ENCODE measurements at places on chromosomes 13 and 19.

GRCh38 chr13:34700155-34700554 lies 241.9 kb upstream of the NBEA start:
- DNase-seq = no peak

DNA sequence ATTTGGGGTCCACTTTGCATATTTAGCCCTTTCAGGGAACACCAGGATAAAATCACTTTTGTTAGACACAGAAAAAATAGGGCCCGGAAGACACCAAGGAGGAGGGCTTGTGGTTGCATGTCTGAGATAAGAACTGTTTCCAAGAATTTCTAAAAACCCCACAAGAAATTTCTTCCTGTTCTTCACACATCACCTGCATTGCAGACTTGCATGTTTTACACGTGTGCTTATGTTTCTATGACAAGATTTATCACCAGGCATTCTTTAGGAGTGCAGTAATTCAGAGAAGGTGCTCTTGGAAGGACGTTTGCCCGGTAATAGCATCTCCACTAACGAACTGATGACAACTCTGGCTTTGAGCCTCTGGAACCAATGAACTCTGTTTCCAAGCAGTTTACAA lies 7.1 kb upstream of the ACTL9 start:
- DNase-seq = no peak

DNA sequence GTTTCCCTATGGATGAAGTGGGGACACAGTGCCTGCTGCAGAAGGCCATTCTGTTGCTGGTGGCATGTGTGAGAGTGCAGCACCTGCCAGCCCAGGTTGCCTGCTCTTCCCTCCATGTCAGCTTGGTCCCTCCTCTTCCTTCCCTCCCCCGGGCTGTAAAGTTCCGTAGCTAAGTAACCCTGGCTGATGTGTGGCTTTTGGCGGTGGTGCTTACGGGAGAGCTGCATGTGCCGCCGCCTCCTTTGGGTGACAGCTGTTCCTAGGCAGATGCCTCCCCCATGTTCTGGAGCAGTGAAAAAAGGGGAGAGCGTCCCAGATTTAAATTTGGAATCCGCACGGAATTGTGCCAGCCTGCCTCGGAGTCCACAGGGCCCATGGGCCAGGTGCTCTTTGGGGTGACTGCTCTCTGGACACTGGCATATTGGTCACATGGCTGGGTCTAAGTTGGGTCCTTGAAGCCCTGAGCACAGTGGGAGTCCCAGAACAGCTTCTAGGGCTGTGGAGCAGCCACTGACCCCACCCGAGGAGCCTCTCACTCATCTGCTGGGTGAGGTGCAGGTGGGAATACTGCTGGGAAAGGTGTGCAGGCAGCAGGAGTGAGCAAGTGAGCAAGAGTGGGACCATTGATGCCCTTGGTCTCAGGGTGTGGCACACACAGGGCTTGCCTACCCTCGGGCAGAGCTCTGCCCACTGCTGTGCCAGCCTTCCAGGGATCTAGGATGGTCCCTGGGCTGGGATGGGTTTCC lies 33.1 kb upstream of the ZNF536 start:
- no peak for DNase-seq

DNA sequence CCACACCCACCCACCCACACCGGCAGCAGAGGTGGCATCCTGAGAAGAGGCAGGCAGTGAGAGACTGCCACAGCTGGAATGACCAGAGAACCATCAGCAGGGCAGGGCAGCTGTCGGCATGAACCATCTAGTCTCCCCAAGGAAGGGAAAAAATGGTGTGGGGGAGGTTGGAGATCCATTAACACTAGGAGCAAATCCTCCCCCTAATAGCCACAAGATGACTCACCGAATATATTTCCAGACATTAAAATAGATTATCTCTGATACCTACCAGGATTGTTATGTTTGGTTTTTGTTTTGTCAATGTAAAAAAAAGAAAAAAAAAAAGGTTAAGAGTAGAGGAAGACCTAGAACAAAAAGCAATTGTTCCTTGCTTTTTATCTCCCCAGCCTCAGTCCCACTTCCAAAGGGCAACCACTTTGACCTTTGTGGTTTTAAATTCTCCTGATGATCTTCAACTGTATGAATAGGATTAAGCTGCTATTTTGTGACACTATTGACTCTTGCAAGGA lies 34.2 kb downstream of the THSD1 start:
- no peak for DNase-seq

DNA sequence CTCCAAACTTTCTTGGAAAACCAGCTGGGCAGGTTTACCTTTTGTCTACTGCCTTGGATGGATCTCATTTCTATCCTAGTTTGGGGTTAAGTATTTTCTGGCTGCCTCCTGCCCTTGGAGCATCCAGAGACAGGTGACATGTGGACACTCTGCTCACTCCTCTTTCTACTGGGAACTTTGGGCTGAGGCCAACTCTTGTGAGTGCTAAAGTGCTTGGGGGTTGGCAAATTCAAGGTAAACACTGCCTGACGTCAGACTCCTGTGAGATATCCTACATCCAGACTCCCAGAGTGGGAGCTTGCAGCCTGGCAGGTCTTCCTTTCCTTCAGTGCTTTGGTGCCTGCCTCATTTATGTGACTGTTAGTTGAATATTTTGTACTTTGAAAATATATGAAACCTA lies 388.1 kb downstream of the KCNRG start:
- DNase-seq = no peak

DNA sequence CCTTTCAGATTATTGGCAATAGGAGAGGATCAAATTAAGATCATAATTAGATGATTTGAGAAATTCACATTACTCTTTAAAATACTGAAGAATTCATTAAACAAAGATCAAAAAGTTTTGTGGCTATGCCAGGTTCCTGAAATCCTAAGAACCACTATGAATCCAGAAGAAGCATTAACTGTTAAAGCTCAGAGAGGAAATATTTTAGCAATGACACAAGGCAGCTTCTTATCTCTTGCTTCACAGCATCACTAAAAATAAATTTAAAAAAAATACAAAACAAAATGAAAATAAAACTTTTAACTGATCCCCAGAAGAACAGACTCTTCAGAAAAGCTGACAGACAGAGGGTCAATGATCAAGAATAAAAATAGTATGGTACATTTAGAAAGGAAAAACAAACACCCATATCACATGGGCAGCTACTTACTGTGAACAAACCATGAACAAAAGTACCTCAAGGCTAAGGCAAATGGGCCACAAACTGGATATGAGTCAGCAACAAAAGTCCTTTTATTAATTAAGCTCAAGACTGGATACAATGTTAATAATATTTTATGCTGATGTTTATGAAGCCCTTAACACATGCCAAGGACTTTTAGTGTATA lies 19.6 kb downstream of the RNF6 start:
- no peak for DNase-seq

DNA sequence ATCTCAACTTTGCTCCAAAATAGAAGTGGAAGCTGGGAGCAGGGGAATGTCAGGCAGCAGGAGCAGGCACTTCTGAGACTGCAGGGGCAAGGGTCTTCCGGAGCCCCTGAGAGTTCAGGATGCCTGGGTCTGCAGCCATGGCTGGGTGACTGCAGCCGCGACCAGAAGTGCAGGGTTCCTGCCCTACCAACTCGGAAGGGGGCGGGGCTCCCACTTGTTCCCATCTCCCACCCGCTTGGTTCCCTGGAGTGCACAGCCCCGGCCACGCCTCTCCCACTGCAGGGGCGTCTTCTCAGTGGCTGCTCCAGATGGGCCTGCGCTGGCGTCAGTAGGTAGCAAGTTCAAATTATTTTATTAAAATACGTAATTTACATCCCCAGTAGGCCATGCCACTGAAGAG lies 1631.7 kb downstream of the OLFM4 start:
- DNase-seq = no peak

DNA sequence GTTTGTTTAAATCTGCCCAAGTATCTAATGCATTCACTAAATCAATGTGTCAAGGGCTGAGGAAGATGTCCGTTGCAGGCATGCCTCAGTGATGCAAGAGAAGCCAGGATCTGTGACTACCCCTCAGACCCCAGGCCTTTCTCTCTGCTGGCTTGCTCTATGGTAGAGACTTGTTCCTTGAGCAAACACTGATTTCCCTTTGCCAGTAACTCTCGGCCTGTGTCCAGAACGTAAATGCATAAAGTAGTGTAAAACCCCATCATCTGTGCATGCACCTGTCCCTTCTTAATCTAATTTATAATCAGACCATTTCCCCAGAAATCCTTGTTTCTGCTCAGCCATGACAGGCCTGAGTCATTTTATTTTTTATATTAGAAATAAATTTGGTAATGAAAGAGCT lies 28.7 kb upstream of the FRY start:
- no peak for DNase-seq

GRCh38 chr13:94992036-94992960 lies 280.0 kb upstream of the SOX21 start:
- DNase-seq = no peak

- DNase-seq = no peak
Observed at GRCh38 chr13:49858178-49858856, 65.8 kb upstream of the KPNA3 start.

DNA sequence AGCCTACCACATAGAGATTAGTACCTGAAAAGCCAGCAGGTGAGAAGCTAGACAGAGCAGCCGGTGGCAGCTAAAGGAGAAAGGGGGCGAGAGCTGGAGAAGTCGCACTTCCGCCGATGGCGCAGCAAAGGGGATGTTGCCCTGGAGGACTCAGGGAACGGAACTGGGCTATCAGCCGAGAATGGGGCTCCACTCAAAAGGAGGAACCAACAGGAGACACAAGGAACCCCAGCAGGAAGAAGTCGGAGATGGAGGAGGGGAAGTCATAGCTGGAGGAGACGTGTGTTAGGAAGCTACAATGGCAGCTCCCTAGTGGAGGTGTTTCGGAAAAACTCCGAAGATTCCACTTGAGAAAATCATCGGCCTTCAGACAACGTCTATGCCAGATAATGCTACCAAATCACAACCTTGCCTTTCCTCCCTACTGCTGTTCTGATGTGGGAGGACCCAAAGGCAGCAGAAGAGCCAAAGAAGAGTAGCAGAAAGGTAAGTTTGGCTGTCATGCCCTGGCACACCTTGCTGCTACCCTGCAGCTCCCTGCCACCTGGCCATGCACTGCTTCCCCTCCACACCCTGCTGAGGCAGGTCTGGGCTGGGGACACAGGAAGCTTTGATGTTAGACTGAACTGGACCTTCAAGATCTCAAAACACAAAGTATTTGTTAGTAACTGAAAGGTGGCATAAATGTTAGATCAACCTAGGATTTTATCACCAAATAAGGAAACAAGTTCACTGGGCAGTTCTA lies 127.9 kb downstream of the DLEU7 start:
- DNase-seq = no peak

- no peak for DNase-seq
Observed at GRCh38 chr19:33905937-33906577, 109.4 kb downstream of the KCTD15 start.

GRCh38 chr13:97189928-97190327 lies 32.2 kb upstream of the MBNL2 start:
- no peak for DNase-seq

DNA sequence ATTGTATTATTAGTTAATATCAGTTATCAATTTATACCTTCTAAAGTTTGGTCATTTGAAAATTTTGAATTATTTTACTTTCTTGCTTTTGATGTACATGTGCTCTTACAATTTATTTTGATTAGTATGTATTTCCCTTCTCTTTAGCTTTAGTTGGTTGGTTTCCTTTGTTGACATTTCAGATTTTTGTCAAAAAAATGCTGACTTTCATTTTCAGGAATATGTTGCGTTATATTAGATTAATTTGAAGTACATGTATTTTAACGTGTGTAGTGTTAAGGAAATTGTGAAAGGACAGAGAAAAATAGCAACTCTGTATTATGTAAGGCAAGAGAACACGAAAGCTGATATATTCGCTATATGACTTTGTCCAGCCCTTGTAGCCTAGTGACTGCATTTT lies 342.9 kb upstream of the SLITRK6 start:
- DNase-seq = no peak

DNA sequence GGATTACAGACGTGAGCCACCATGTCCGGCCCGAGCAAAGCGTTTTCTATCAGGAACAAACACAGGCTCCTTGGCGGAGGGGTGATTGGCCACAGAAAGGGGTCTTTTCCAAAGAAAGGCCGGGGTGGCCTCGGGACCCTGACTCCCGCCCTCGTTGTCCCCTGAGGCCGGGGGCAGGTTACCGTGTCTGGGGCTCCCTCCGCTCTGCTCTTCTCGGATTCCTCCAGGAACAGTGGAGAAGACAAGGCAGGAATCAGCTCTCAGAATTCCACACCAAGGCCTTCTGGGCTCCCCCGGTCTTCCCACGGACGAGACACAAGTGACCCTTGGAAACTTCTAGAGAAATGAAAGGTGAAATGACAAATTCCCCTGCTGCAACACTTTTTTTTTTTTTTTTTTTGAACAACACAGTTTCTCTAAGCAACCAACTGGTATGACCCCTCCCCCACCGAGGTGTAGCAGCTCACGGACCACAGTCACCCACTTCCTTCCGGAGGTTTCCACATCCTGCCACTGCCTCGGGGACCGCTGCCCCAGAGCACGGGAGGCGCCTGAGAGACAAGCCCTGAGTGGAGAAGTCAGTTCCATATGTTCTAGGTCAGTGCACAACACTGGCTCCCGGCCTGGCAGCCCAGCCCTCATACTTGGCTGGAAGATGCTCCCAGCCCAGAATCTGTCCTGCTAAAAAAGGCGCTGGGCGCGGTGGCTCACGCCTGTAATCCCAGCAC lies 11.0 kb downstream of the MOB3A start:
- peak; percentile 88 for DNase-seq

DNA sequence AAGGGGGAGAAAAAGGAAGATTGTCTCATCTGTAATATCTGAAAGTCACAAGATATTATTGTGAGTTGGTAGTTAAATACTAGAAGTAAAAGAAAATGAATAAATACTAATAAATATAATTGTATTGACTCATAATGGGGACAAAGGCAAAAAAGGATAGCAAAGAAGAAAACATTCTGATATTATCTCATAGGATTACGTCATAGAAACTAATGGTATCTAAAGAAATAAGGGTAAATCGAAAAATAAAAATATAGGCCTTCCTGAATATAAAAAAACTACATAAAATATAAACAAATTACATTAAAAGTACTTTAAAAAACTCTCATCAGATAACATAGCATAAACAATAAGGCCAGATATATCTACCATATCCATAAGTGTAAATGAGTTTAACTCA lies 38.6 kb upstream of the TDRD3 start:
- DNase-seq = no peak

- DNase-seq = no peak
Observed at GRCh38 chr13:105445796-105446195, 1089.7 kb downstream of the EFNB2 start.

GRCh38 chr13:60411983-60412382 lies 15.0 kb downstream of the TDRD3 start:
- DNase-seq = no peak

- DNase-seq = no peak
Observed at GRCh38 chr19:34263745-34264237, 9.4 kb downstream of the GARRE1 start.

All from activated T-helper 9 cell treated with anti-CD3 and anti-CD28 coated beads, Interleukin-2, amount 50 U/mL, for 16 hours (primary cell).